ENCODE measurements at places on chromosomes 12 and 14. TPM values are rescaled to one million over a fixed set of nuclear protein-coding genes. Genes with fewer than 3 reads are reported as not detected.

The MANSC4 gene
- total RNA-seq: not detected

The KCNMB4 gene
- total RNA-seq: 0.19 TPM

DNA sequence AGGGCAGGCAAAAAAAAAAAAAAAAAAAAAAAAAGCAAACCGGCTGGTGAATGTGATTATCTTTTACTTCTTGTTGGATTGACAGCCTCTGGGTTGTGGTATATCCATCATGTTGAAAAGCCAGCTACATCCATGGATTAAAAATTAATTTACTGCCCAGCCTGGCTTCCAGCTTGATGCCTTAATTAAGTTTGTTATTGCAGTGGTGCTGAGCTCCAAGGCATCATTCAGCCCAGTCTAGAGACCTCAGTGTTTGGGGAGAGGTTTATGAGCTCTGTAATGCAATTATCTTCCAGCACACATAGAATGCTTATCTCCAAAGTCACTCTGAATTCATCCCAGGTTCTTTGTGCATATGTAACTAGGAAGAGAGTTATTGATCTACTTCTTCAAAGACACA, 114.8 kb downstream of the RIMBP2 start:
- no peak for DNase-seq
- H3K4me3 ChIP-seq: no peak overlapping the region
- no peaks in the 10 kb centered on the region for H3K27me3 ChIP-seq
- H3K27ac ChIP-seq: no peak overlapping the region
- H3K36me3 ChIP-seq: no peaks in the 10 kb centered on the region

GRCh38 chr12:98763656-98764055, 118.6 kb downstream of the APAF1 start:
- no peak for DNase-seq
- H3K27me3 ChIP-seq: peaks cover 16% of the 10 kb centered on the region
- H3K36me3 ChIP-seq: no peaks in the 10 kb centered on the region
- no peak overlapping the region for H3K4me3 ChIP-seq

GRCh38 chr14:89096946-89097345, 272.5 kb downstream of the TTC8 start:
- no peaks in the 10 kb centered on the region for H3K36me3 ChIP-seq
- H3K27me3 ChIP-seq: peaks cover 3% of the 10 kb centered on the region
- no peak overlapping the region for H3K4me3 ChIP-seq
- H3K27ac ChIP-seq: no peak overlapping the region
- no peak for DNase-seq
